ENCODE measurements at places on chromosomes 5 and 9.

DNA sequence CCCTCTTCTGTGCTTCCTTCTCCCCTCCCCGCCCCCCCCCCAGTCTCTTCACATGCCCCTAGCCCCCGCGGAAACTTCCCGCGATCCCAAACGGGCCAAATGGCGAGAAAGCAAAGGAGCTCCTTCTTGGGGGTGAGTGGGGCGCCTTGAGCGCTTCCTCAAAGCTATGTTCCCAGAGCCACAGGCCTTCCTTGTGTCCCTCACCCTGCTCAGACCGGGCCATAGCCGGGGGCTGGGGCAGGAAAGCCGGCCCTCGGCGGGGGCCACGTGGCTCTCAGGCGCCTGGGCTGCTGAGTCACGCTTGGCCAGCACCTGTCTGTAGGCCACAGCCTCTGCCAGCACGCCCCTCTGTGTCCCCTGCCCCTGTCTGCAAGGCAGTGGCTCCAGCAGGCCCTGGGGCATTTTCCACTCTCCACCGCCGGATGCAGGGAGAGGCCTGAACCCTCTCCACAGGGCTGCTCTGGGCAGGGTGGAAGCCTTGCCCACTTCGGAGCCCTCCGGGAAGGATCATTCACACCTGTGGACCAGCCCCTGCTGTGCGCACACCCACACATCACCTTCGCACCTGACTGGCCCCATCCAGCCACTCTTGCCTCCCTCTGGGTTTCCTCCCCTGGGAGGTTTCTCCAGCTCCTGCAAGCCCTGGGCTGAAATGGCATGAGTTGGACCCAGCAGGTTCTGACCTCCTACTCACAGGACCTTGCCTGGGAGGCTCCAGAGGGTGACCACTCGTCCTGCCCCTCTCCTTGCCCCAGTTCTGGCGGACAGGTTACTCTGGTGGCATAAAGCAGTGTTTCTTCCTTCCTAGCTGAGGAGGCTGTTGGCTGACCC is 1.2 kb upstream of the SQSTM1 start:
- no peak for DNase-seq

DNA sequence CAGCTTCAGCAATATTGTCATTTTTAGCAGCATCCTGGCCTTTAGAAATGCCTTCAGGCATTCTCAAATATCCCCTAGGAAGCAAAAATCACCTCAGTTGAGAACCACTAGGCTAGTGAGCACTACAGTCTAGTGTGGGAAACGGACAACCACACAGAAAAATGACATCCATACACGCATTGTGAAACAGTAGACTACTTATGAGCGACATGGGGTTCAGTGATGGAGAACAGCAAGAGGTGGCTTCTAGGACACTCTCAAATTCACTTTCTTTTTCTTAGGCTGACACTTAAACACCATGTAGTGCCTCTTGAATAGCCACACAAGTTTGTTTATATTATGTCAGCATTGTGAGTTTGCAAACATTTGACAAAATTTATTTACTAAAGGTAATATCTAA is 203.0 kb downstream of the KDM4C start:
- DNase-seq: no peak

- DNase-seq: no peak
Measured at GRCh38 chr5:581266-581665, 30.9 kb upstream of the CEP72 start.

- no peak for DNase-seq
Measured at GRCh38 chr5:112064956-112065355, 308.0 kb upstream of the NREP start.

- DNase-seq: peak; percentile 3
Measured at GRCh38 chr5:33850100-33850594, 41.6 kb downstream of the ADAMTS12 start.

DNA sequence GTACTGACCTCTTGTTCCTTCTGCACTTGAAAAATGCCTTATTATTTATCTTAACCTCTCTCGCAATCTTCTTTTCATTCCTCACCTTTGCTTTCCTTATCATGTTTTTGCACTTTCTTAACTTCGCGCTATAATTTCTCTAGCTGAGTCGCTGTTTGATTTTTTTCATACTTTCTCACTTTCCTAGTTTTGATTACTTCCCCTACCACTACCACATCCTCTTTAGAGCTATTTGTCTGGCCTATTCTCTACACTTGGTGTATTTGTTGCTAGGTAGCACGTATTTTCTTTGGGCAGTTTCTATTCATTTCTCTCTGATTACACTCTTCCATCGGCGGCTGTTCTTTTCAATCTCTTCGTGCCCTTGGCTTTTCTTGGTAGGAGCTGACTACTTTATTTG is 611.8 kb downstream of the BNC2 start:
- no peak for DNase-seq

GRCh38 chr5:125302577-125302976 is 556.1 kb upstream of the ZNF608 start:
- no peak for DNase-seq

GRCh38 chr9:82284758-82285157 is 296.2 kb downstream of the SPATA31D1 start:
- no peak for DNase-seq

GRCh38 chr5:39331861-39332381 is 32.4 kb downstream of the C9 start:
- no peak for DNase-seq

GRCh38 chr9:80218328-80218727 is 646.6 kb downstream of the TLE4 start:
- no peak for DNase-seq

DNA sequence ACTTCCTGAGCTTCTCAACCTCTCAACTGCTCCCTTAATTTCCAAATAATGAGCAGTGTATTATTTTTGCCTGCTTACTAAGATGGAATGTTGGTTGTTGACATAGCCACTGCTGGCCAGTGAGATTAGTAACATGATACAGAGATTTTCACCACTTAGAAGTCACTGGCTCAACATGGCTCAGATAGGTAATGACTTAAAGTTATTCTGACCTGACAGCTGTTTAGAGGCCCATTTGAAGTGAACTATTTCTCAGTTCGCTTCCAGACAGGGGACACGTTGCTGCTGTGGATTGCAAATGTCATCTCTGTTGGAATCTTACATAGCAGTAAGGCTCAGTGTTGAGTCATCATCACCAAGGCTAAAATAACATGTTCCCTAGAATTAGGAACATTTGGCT is 490.2 kb downstream of the TLE4 start:
- no peak for DNase-seq

DNA sequence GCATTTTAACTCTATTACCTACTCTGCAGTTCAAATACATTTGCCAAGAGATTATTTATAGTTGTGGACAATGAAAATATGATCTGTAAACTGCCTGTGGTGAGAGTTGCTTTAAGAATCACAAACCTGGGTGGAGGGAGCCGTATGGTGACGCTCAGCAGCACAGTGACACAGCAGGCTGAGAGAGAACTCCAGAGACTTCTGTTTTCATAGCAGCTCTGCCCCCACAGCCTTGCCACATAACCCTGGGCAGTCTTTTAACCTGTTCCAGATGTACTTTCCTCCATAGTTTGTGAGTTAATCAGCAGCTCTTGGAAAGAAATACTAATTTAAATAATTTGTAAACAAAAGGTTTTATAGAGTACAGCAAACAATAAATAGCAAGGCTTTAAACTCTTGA is 450.5 kb downstream of the ELAVL2 start:
- DNase-seq: no peak

- DNase-seq: no peak
Measured at GRCh38 chr9:5364294-5365024, 24.8 kb upstream of the RLN1 start.

GRCh38 chr9:123276551-123276950 is 8.2 kb upstream of the STRBP start:
- DNase-seq: no peak

DNA sequence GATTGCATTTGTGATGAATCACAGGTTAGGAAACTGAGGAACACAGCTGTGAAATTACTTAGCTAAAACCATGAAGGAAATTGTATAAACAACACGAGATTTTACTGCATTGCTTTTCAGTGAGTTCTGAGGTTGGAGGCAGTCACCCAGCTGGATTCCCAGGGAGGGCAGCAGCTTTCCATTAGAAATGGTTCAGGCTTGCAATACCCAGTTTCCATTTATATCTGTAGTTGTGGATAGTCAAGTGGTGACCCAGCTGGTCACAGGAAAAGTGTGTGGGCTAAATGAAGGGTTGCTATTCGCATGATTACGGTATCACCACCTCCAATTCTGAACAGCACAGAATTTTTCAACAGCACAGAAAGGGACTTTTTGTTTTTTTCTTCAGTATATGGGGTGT is 34.3 kb upstream of the SPATA31D4 start:
- DNase-seq: no peak

- no peak for DNase-seq
Measured at GRCh38 chr9:115946530-115946929, 207.1 kb upstream of the PAPPA start.

- DNase-seq: no peak
Measured at GRCh38 chr9:8424786-8425410, 625.3 kb upstream of the DMAC1 start.

- no peak for DNase-seq
Measured at GRCh38 chr5:94066437-94067207, 325.2 kb upstream of the POU5F2 start.

DNA sequence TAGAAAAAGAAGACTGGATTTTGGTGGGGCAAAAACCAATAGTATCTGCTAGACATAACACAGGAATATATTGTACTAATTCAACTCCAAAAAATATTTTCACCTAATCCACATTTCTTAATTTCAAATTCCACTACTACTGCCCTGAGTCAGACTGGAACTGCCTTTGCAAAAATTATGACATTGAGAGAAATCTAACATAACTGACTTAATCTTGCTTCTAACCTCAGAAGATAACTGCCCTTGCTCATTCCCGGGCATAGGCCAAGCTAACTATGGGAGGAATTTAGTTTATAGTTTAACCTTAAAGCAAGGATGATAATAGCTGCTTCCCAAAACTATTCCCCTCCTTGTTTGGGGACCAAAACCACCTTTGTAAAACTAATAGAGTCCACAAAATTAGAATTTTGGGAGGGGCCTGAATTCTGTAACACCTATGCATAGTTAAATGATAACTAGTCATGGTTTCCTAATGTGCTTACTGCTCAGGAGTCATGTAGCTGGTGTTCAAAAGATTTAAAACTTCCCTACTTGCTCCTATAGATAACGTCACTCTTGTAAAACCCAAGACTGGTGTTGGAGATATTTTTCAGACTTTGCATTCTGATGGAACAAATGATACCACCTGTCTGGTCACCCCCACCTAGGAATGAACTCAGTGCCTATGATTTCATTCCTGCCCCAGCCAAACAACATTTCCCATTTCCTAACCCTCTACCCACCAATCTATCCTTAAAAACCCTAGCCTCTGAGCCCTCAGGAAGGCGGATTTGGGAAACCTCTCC is 14.1 kb upstream of the TXN start:
- DNase-seq: no peak

DNA sequence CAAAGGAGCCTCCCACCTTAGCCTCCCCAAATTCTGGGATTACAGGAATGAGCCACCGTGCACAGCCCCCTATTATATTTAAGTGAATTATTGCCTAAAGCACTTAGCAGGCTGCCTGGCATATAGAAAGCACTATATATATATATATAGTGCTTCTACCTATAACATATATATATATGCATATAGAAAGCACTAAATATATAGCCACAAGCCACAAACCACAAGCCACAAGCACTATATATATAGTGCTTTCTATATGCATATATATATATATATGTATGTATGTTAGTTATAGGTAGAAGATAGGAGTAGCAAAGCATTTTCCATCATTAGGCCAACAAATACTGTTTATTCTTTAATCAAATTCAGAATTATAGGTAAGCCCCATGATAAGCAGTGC is 185.8 kb downstream of the CWC27 start:
- no peak for DNase-seq

DNA sequence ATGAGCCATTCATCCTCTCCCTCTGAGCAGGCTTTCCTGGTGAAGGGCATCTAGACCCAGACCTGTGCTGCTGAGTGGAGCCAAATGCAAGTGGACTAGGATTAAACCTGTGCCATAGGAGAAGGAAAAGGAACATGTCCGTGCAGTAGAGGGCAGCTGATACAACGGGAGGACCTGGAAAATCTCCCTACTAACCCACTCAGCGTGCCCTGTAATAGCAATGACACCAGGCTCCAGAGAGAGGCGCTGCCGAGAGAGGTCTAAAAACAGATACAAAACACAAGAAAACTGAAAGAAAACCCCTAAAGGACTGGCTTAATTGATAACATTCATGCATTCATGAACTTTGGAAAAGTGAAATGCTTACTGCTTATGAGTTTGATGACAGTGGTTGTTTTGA is 60.8 kb downstream of the PFDN1 start:
- DNase-seq: no peak

DNA sequence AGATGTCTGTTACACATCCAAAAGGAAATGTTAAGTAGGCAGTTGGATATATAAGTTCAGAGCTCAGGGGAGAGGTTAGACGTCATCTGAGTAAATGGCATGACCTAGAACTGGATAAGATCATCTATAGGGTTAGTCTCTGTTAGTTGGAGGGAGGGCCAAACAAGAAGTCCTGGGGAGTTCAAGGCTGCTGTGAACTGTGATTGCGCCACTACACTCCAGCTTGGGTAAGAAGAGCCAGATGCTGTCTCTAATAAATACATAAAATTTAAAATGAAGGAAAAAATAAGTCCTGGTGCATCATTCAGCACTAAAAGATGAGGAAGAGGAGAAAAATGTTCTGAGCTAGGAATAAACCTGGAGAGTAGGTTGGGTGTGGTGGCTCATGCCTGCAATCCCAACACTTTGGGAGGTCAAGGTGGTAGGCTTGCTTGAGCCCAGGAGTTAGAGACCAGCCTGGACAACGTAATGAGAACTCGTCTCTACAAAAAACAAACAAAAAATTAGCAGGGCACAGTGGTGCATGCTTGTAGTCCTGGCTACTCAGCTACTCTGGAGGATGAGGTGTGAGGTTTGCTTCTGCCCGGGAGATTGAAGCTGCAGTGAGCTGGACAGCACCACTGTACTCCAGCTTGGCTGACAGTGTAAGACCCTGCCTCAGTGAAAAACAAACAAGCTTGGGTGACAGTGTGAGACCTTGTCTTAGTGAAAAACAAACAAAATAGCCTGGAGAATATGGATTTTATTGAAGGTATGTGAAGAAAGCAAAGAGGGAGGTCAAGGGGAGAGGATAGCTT is 123.6 kb downstream of the ACTBL2 start:
- DNase-seq: no peak

DNA sequence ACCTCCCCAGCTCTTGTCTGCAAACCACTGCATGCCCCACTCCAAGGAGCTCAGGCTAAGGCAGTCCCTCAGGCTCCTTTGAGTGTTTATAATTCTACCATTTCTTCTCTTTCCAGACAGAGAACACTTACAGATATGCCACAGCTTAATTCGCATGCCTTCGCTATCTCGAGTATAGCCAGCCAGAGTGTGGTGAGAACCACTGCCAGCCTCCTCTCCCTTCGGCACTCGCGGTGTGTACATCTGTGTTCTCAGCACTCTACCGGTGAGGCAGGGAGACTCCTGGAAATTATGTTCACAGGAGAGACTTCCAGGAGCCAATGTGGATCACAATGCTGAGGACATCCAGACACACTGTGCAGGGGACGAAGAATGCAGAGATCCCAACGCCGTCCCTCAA is 143.7 kb upstream of the IRX1 start:
- DNase-seq: no peak

DNA sequence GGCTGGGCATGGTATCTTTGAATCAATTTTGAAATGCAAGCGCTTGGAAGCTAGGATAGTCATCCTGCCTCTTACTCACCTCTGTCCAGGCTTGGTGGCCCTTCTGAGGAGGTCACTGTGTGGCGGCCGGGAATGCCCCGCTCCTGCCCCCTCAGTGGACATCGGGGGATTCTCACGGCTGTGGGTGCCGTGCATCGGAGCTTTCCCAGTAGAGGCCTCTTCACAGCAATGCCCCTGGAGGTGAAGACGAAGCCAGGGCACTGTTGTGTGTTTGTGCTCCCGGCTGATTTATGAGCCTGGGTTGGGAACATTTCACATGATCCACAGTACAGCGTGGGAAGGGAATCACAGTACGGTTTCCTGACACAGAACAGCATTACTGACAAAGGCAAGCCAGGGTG is 147.5 kb downstream of the NXNL2 start:
- no peak for DNase-seq
